Activated CD4-positive, alpha-beta T cell treated with anti-CD3 and anti-CD28 coated beads for 4 hours (primary cell): ENCODE measurements at places on chromosomes 5 and 9.

GRCh38 chr9:97866848-97867247, 13.8 kb downstream of the FOXE1 start:
- DNase-seq = no peak

- no peak for DNase-seq
Measured at GRCh38 chr5:126718236-126718868, 58.6 kb upstream of the LMNB1 start.

DNA sequence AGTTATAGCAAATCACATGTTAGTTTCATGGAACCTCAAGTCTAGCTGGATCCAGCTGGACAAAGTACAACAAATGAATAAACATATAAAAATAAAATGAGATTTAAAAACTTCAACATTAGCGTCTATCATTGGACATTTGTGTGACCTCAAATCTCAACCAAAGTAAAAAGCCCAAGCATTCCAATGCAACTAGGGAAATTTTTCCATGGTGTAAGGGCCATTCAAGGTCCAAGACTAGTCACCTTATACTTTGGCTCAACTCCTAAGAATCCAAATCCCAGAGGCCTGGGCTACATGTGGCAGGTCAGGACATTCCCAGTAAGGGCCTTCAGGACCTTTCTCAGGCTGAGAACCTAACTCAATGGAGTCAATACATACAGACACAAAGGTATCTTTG, 137.4 kb upstream of the DMAC1 start:
- DNase-seq = no peak

GRCh38 chr5:103601314-103601713, 38.7 kb upstream of the NUDT12 start:
- no peak for DNase-seq

DNA sequence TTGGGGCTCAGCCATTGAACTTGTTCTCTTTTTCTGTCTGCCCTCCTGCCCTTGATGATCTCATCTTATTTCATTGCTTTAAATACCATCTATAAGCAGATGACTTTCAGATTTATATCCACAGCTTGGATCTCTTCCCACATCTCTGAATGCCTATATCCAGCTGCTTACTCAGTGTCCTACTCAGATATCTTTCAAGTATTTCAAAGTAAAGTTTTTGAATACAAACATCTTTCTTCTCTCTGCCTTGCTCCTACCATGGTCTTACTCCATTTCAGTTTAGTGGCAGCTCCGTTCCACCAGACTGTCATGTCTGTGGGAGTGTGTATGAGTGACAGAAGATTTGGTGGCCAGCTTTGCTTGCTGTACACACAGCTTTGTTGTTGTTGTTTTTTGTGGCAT, 59.7 kb downstream of the ERBIN start:
- DNase-seq = no peak

DNA sequence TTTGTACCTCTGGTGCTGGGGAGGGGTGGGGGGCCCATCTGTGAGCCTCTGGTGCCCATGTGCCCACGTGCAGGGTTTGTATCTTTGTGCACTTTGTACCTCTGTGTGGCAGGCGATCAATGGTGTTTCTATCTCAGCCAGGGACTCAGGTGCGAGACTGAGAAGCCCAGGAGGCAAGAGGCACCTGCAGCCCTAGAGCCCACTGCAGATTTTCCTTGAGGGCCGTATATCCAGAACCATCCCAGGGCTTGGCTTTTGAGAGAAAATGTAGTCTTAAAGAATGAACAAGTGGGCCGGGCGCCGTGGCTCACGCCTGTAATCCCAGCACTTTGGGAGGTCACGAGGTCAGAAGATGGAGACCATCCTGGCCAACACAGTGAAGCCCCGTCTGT, 52.2 kb upstream of the KCNMB1 start:
- DNase-seq = no peak

DNA sequence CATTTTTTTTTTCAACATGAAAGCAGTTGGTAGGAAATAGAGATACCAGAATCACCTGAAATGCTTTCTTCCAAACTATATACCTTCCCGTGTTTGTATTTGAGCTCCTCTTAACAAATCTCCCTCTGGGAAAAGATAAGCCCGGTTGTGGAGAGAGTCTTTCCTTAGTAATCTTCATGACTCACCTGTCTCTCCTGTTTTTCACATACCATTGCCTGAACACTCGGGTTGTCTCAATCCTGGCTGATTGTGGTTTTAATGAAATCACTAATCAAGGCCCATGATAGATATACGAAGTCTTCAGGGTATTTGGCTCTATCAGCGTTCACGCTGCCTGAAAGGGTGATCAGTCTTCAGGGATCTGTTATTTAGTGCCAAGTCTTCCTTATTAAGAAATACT, 136.7 kb downstream of the MAN2A1 start:
- DNase-seq = no peak

GRCh38 chr5:175340180-175340579, 103.8 kb downstream of the DRD1 start:
- no peak for DNase-seq

DNA sequence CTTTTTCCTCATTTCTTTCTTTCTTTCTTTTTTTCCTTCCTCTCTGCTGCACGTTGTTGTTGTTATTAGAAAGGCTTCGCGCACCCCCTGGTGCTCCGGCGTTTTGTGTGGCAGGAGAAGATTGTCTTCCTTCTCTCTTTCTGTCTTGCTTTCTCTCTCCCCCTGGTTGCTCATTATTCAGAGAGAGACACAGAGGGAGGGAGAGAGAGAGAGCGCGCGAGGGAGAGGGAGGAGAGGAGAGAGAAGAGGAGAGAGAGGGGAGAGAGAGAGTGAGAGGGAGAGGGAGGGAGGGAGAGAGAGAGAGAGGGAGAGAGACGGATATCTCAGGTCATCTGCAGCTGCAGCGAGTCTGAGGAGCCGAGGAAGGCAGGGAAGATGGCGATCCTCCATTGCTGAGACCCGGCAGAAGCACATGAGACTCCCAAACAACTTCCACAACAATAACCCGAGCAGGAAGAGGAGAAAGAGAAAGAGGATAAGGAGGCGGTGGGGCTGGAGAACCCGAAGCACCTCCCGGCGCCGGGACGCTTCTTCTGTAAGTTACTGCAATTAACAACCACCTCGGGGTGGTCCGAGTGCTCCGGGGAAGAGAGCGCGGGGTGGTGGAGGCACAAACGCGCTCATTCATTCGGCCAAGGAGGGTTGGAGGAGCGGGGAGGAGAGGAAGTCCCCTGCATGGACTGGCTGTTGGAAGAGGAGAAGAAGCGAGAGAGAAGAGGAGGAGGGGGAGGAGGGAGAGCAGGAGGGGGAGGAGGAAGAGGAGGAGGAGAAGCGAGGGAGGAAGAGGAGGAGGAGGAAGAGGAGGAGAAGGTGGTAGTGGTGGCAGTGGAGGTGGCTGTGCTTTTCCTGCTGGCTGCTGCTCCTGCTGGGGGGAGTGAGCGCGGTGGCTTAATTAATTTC, at the start of gene ZNF462:
TSS of gene ZNF462 (plus strand) at position 346 of the 900 bp plus-strand sequence. CDS start 60,218 bp downstream, outside the sequence.
- DNase-seq = no peak

GRCh38 chr9:79257790-79258351, 313.9 kb upstream of the TLE4 start:
- no peak for DNase-seq

GRCh38 chr9:115469841-115470240, 351.9 kb upstream of the TNC start:
- no peak for DNase-seq

DNA sequence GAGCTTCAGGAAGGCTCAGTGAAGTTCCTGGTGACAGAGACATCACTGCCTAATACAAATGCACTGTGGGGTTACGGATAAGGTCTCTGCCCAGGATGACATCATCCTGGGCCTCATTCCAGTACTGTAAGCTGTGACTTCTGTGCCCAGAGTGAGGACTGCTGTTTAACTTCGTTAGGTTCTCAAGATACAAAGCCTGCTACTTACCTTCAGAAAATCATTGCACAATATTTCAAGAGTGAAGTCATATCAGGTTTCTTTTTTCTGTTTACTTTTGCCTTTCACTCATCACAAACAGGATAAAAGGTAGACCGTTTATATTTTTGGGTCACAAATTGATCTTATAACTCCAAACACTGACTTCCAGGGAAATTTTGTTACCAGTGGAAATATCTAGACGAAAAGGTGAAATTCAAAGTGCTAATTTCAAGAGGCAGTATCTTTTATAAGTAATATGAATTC, 241.2 kb downstream of the PIK3R1 start:
- no peak for DNase-seq
